NCI-H2171 treated with DMSO at 0.1 percent for 48 hours (cell line): ENCODE measurements at places on chromosomes 13 and 19.

- DNase-seq = no peak
Observed at GRCh38 chr13:88648598-88649373, 977.6 kb downstream of the SLITRK5 start.

GRCh38 chr13:22090106-22090505 is 419.2 kb downstream of the FGF9 start:
- DNase-seq = no peak

GRCh38 chr13:67061750-67062149 is 168.4 kb downstream of the PCDH9 start:
- DNase-seq = no peak

DNA sequence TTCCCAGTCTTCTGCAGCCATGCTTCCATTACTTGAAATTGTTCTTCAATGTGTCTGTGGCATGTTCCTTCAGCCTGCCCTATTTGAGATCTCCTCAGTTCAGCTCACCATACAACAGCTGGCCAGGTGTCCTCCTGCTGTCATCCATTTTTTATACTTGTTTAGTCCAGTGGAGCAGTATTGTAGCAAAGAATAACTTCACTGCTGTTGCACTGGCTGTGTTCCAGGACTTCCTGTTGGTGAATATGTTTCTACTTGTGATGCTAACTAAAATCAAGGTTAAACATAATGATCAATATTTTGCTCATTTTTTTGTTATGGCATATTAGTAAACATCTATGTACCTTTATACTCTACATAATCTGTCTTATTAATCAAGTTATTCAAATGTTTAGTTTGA is 1394.1 kb downstream of the PCDH9 start:
- peak; percentile 69 for DNase-seq

DNA sequence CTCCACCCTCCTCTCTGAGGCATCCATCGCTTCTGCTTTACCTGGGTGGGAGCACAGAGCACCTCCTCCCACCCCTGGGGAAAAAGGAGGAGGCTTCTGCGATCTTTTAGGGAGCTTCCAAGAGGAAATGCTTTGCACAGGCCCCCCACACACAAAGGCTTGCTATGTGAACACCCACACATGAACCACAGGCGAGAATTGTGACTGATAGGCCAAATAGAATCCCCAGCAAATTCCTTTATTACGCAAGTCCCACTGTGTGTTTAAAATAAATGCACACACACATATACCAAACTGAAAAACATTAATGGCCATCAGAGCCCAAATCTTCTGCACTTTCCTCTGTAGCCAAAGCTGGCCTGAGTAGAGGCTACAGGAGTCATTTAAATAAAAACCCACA is 50.6 kb downstream of the HSPH1 start:
- DNase-seq = no peak

DNA sequence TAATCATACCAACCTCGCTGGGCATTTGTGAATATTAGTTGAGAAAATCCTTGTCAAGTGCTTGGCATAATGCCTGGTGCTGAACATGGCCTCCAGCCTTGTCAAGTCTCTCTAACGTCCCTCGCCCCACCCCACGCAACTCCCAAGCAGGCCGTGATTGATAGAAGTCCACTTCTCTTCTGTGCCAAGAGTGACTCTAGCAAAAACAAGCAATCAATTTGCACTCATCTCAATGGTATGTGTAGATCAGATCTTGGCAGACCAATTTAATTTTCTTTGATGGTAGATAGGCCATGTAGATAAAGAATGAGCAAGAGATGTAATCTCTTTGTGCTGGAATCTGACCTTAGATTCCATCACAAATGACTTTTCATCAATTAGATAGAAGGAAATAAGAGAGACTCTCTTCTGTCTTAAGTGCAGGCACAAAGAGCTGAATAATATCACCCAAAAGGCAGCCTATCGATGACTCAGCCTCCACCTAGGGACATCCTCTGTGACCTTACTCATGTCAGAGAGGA is 31.0 kb upstream of the KATNAL1 start:
- no peak for DNase-seq

DNA sequence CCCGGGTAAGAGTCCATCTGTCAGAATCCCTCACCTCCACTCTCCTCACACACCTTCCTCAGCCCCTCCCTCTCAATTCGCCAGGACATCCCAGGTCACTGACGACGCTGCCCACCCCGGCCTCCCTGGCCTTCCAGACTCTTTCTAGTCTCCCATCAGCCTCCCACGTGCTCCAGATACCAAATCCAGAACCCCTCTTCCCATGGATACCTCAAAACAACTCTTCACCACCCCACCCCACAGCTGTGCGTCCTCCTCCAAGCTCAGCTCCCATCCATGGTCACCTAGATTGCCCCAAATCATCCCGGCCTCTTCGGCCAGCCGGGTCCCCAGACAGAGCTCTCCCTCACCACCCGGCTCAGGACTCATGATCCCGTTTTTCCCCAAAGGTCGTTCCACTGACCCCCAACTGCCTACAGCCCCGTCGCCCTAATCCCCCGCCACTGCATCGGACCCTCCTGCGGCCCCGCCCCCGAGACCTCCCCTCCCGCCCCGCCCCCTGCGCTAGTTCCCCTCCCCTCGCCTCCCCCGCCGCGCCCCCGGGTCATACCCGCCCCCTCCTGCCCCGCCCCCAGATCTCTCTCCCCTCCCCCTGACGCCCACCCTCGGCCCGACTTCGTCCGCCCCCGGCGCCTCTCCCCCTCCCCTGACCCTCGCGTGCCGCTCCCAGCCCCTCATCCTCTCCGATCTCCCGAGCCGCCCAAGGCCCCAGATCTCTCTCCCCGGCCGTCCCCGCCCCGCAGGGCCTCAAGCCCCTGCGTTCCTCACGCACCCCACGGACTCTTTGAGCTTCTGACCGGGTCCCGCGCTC is 546 bp downstream of the UBXN6 start:
- peak; percentile 91 for DNase-seq

- DNase-seq = no peak
Observed at GRCh38 chr19:14528419-14529253, 758 bp upstream of the TECR start.

DNA sequence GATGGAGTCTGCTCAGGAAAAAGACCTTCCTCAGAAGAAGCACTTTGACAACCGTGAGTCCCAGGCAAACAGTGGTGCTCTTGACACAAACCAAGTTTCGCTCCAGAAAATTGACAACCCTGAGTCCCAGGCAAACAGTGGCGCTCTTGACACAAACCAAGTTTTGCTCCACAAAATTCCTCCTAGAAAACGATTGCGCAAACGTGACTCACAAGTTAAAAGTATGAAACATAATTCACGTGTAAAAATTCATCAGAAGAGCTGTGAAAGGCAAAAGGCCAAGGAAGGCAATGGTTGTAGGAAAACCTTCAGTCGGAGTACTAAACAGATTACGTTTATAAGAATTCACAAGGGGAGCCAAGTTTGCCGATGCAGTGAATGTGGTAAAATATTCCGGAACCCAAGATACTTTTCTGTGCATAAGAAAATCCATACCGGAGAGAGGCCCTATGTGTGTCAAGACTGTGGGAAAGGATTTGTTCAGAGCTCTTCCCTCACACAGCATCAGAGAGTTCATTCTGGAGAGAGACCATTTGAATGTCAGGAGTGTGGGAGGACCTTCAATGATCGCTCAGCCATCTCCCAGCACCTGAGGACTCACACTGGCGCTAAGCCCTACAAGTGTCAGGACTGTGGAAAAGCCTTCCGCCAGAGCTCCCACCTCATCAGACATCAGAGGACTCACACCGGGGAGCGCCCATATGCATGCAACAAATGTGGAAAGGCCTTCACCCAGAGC is 16.2 kb upstream of the ZNF544 start:
- DNase-seq = no peak

- DNase-seq = peak; percentile 62
Observed at GRCh38 chr19:8494158-8494557, 8.3 kb downstream of the PRAM1 start.

- DNase-seq = no peak
Observed at GRCh38 chr13:79456656-79457365, 24.1 kb upstream of the NDFIP2 start.

- DNase-seq = no peak
Observed at GRCh38 chr13:111644750-111645149, 324.3 kb downstream of the TEX29 start.
